Smooth muscle cell of bladder (primary cell): ENCODE measurements at places on chromosomes 3 and 15. TPM values are rescaled to one million over a fixed set of nuclear protein-coding genes. Genes with fewer than 3 reads are reported as not detected.

Gene COL7A1
- total RNA-seq, result 31.6 and 46.1 TPM in 2 replicates

Gene SNX1
- total RNA-seq, result 35.0 and 42.7 TPM in 2 replicates

Gene PLA2G4D
- total RNA-seq, result not detected in 2 replicates

Gene MYO5A
- total RNA-seq, result 28.0 and 33.0 TPM in 2 replicates

Gene SMCO1
- total RNA-seq, result not detected in 2 replicates

Gene DUOXA2
- total RNA-seq, result not detected in 2 replicates

Gene B3GALNT1
- 10.1 and 10.6 TPM in 2 replicates for total RNA-seq

Gene SH3GL3
- 0.18 and 0.28 TPM in 2 replicates for total RNA-seq

Gene LRTM1
- not detected in 2 replicates for total RNA-seq

Gene TGM5
- not detected in 2 replicates for total RNA-seq

Gene SLC28A1
- total RNA-seq, result not detected in 2 replicates

Gene OCA2
- total RNA-seq, result not detected in 2 replicates

Gene GOLGA6C
- not detected in 2 replicates for total RNA-seq

Gene EXOG
- 8.7 and 10.1 TPM in 2 replicates for total RNA-seq

Gene GALNT15
- total RNA-seq, result 12.1 and 20.2 TPM in 2 replicates

Gene MYRIP
- under 0.01 TPM in 2 replicates for total RNA-seq

Gene PIF1
- 4.7 and 7.2 TPM in 2 replicates for total RNA-seq

Gene GRK7
- 0.09 TPM in 1 of 2 replicates, not detected in the other for total RNA-seq

Gene PRTG
- total RNA-seq, result 1.6 and 2.4 TPM in 2 replicates

Gene CLSTN2
- total RNA-seq, result 0.09 and 0.14 TPM in 2 replicates

Gene AGTR1
- 1.3 and 2.9 TPM in 2 replicates for total RNA-seq
